WTC11 (cell line): ENCODE measurements at places on chromosomes 6 and 20. TPM values are rescaled to one million over a fixed set of nuclear protein-coding genes. Genes with fewer than 3 reads are reported as not detected.

The HLA-G gene
- total RNA-seq = 1.1 to 1.7 TPM (median 1.4 TPM) in 3 replicates

The OR2H1 gene
- not detected in 3 replicates for total RNA-seq

The IPCEF1 gene
- 0.25 to 1.3 TPM (median 1.2 TPM) in 3 replicates for total RNA-seq

The HSD17B8 gene
- 7.3 to 8.1 TPM (median 7.7 TPM) in 3 replicates for total RNA-seq

The HLA-C gene
- 82.9 to 107 TPM (median 106 TPM) in 3 replicates for total RNA-seq

The FAM83C gene
- not detected in 3 replicates for total RNA-seq

The SLC24A3 gene
- 4.7 to 5.7 TPM (median 5.3 TPM) in 3 replicates for total RNA-seq

The MATN4 gene
- 1.9 to 2.5 TPM (median 2.2 TPM) in 3 replicates for total RNA-seq

The RPS18 gene
- total RNA-seq = 2,857 to 3,321 TPM (median 3,240 TPM) in 3 replicates

The AIF1 gene
- total RNA-seq = 5.4 to 8.5 TPM (median 7.1 TPM) in 3 replicates

The E2F1 gene
- 34.2 to 44.2 TPM (median 34.5 TPM) in 3 replicates for total RNA-seq

The EDN3 gene
- total RNA-seq = 0.09 to 0.25 TPM (median 0.13 TPM) in 3 replicates

The CRISP2 gene
- total RNA-seq = not detected in 3 replicates

The BTN1A1 gene
- total RNA-seq = 0.14 to 0.15 TPM in 2 of 3 replicates, not detected in the other

The ULBP3 gene
- 4.0 to 6.0 TPM (median 5.6 TPM) in 3 replicates for total RNA-seq

The PNPLA1 gene
- not detected in 3 replicates for total RNA-seq

The CAP2 gene
- total RNA-seq = 7.2 to 10.9 TPM (median 10.6 TPM) in 3 replicates

The KCNS1 gene
- 1.2 to 2.1 TPM (median 2.1 TPM) in 3 replicates for total RNA-seq
